Lower lobe of right lung (tissue), 2 donors: ENCODE measurements at places on chromosomes 12 and 14.
A peak's percentile ranks its signal among the peaks of the same experiment; 100 is the strongest.

- DNase-seq, result no peak
Observed at GRCh38 chr12:130572553-130572952, 143.5 kb downstream of the RIMBP2 start.

DNA sequence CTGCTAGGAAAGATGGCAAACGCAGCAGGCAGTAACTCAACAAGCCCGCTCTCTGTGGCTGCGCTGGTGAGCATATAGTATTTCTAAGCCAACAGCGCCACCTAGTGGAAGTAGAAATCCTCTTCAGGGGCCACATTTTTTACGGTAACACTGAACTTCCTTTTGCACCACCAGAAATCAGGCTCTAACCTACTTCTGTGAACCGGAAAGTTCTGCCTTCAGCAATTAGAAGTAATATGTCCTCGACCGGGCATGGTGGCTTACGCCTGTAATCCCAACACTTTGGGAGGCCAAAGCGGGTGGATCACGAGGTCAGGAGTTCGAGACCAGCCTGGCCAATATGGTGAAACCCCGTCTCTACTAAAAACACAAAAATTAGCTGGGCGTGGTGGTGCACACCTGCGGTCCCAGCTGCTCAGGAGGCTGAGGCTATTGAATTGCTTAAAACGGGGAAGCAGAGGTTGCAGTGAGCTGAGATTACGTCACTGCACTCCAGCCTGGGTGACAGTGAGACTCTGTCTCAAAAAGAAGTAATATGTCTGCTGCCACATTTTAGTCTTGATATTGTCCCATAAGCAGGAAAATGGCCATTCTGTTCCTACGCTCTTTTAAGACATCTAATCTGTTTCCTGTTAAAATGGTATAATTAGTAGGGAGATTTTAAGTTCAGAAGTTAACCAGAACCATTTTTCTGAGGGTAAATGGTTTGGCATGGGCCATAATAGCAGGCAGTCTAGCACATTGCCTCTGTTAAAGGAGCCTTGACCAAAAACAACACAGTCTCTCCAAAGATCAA is 26.8 kb downstream of the APOBEC1 start:
- DNase-seq, result peak; percentile 77

GRCh38 chr14:49970474-49971147 is 77.7 kb downstream of the ARF6 start:
- no peak for DNase-seq

DNA sequence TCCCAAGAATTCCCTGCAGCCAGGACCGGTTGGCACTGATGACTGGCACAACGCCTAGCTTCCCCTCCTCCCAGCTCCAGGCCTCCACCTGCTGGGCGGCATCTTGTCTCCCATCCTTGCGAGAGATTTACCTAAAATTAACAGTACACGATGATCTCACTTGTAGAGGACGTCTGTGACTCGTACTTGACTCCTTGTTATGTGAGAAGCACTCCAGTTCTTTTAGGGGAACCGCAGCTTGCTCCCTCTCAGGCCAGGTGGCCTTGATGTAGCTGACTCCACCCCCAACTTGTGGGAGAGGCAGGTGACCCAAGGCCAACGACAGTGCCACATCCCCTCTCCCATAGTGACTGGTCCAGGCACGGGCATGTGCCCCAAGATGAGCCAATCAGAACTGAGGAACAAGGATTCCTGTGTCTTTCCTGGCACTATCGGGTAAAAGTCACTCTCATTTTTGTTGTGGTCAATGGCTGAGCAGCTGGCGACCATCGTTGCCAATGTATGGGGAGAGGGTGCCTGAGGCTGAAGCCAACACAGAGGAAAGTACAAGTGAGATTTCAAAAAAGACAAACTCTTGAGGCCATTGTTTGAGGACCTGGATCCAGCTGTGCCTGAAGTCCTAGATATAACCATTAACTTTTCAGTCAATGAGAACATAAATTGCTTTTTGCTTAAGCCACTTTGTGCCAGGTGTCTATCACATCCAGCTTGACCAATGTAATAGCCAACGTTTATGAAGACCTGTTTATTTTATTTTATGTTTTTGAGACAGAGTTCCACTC is 208.7 kb downstream of the RBM19 start:
- DNase-seq, result no peak

GRCh38 chr12:65220761-65221160 is 51.4 kb downstream of the LEMD3 start:
- DNase-seq, result no peak

DNA sequence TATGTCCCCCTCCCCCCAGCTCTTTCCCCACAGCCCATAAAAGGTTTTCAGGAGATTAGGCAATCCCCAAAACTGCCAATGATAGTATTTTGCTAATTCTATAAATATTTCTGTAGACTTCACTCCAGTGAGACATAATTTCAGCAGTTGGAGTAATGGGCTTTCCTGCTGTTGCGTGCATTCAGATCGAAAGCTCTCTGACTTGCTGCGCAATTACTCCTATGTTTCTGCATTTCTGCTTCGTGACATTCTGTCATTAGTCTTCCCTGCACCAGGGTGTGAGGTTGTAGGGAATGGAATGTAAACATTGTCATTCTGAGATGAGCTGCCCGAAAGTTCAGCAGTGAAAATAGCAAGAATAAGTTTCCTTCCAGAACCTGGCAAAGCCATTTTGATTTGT is 58.2 kb downstream of the SAMD4A start:
- DNase-seq, result no peak

DNA sequence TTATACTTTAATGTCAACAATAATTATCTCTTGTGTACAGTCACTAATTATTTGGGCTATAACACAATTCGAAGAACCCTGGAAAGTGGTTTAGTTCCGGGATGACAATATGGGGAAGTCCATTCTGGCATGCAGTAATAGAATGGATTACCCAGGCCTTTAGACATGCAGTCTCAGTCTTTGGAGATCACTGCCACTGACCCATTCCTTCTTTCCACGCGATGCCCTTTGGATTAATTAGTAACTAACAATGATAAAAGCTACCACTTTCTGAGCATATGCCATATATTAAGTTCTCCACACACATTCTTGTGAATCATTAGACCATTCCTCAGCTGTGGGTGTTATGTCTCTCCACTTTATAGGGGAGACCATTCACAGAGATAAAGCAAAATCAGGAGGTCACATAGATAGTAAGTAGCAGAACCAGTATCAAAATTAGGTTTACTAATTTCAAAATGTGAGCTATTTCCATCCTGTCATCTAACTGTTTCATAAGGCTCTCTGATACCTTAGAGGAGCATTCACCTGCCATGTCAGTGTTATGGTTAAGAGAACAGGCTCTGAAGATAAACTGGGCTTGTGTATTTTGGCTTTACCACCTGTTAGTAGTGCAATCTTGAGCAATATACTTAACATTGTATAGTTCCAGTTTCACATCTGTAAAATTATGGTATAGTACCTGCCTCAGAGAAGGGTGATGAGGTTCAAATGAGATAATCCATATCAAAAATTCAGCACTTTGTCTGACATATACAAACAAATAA is 27.2 kb upstream of the KCNJ8 start:
- DNase-seq, result no peak

DNA sequence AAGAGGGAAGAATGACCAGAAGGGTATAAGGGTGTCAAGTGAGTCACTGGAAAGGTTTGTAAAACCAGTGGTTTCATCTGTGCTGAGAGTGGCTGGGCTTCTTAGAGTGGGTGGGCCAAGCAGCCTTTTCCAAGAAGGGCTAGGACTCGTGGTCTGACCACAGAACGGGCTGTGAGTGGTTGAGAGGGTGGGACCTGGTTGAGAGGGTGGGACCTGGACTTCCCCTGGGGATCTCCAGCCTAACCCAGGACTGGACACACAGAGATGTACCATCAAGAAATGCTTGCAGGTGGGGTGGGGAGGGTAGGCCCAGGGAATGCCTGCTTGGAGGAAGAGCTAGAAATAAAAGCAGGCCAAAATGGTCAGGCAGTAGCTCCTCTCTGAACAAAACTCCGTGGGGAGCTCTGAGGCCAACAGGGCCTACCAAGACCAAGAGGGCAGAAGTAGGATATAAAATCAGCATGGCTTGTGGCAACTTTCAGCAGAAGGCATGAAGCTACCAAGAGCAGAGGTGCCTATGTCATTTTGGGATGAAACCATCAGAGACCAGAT is 140.5 kb downstream of the FOXN3 start:
- peak; percentile 54 for DNase-seq

DNA sequence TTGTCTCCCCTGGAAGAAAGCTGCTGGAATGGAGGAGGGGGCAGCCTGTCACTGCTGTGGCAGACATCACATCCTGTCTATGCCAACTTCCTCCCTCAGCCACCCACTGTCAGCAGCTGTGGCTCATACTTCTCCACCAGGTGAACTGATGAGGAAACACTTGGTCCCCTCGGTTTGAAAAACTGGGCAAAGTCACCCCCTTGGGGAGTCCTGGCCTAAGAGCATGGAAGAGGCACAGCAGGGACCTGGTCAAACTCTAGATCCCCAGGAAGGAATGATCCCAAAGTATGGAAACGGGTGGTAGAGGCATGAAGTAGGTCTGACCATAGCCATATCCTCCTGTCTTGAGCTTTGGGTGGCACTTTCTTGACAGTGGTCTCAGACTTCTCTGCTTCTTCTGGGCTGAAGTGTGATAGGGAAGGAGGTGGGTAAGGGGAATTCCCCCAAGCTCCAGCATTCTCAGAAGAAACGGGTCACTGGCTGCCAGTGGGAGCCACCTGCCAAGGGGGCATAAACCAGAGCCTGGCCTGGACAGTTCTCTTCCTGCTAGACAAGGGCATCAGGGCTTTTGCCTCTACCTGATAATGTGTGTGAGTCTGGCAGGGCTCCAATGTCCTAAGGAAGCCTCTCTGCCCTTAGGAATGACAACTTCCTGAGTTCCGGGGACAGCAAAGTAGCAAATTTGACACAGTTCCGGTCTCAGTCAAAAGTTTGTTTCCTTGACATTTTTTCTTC is 36.0 kb downstream of the FMNL3 start:
- no peak for DNase-seq

DNA sequence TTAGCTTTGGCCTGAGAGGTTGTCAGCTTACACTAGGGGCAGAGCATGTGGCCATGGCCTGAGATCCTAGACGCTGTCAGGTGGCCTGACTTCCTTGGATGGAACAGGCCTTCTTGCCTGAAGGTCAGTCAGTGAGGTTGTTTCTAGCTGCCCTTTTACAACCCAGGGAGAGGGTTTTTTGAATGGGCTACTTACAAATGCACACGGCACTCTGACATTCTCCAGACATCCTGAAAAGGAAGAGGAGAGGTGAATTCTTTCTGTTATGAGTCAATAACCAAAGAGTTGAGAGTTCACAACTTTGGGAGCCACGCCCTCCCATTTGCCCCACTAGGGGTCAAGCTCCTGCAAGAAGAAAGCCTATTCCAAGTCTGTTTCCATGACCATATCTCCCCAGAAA is 7.8 kb downstream of the KRT76 start:
- no peak for DNase-seq

DNA sequence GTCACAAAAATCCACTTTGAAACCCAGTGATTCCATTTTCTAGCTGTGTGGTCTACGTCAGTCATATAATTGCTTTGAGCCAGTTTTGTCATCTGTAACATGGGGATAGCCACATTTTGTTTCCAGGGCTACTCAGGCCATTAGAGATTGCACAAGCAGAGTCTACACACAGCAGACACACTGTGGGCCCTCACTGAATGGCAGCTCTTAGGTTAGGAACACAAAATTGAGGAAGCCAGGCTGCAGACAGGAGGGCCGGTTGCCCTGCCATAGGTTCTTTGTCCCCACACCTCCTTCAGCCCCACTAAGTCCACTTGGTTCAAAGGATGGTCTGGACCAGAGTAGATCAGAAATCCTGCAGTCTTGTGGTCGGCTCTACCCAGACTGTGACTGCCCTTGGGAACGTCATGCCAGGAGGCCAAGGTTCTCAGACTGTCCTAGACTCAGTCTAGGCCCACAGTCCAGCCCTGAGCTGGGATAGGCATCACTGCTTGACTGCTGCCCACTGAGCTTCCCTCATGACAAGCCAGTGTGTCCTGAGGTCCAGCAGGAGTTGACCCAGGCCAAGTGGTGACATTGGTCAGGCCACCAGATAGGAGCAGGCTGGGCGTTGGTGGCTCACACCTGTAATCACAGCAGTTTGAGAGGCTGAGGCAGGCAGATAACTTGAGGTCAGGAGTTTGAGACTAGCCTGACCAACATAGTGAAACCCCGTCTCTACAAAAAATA is 3.8 kb upstream of the MYH7 start:
- DNase-seq, result no peak

- no peak for DNase-seq
Observed at GRCh38 chr14:78448164-78449094, 278.3 kb downstream of the NRXN3 start.

DNA sequence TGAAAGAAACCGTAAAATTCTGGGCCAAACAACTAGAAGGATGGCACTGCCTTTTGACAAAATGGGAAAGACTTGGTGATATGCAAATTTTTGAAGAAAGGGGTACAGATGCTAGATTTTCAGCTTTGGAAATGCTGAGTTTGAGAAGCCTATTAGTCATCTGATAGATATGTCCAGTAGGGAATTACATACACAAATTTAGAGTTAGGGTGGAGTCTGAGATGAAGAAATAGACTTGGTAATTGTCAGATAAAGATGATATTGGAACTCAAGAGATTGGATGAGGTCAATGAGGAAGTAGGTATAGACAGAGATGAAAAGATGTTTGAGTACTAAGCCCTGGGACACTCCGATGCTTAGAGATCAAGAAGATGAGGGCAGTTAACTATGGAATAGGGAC is 153.1 kb downstream of the GARIN6 start:
- no peak for DNase-seq

GRCh38 chr12:3684449-3685051 is 68.4 kb downstream of the CRACR2A start:
- no peak for DNase-seq

DNA sequence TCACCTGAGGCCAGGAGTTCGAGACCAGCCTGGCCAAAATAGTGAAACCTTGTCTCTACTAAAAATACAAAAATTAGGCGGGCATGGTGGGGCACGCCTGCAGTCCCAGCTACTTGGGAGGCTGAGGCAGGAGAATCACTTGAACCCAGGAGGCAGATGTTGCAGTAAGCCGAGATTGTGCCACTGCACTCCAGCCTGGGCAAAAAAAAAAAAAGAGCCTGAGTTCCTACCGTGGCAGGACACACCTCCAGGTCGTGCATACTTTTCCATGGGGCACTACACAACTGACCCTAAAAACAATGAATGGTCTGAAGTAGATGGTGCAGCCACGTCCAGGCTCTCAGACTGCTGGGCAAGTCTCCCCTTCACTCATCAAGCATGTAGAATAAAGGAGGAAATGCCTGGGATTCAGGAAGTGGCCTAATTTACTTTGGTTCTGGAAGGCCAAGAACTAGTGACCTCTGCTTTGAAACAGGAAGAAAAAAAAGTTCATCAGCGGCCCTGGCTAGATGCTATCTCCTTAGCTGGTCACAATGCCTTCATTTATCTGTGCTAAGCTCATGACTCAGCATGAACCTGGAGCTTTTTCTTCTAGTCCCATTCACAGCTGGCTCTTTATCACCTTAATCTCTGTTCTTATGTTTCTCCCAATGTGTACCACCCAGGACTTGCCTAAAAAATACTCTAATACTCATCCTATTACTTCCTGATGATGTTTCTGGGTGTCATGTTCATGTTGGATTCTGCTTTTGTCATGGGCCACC is 55.8 kb upstream of the OR6J1 start:
- DNase-seq, result no peak
